ENCODE measurements at places on chromosomes 5 and 9.

- DNase-seq: no peak
Measured at GRCh38 chr5:665541-665955, 27.6 kb downstream of the TPPP start.

GRCh38 chr9:19533373-19533772 lies 124.6 kb downstream of the ACER2 start:
- DNase-seq: no peak

GRCh38 chr5:132423438-132423898 lies 54.0 kb downstream of the SLC22A5 start:
- no peak for DNase-seq

DNA sequence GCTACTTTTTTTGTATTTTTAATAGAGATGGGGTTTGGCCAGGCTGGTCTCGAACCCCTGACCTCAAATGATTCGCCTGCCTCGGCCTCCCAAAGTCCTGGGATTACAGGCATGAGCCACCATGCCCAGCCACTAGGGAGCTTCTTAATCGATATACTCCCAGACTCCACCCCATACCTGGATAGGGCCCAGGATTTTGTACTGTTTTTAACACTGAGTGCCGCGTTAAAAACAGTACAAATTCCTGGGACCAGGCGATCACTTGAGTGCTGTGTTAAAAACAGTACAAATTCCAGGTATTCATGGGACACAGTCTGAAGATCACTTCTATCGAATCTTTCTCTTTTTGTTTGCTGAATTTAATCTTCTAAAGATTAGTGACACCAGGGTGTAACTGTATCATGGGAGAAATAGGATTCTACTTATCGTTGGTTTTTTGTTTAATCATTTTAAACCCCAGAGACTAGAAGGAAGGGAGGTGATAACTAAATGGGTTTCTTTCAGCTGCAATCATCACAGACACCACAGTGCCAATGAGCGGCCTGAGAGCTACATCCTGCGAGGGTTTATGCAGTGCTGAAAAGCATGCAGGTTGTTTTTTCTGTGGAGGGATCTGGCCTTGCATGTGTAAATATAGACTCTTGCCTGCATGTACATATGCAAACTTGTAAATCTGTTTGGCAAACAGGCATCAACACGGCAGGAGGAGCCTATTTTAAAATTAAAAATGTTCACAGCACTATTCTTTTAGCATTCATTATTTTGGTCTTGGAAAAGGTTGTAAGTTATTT lies 303.8 kb upstream of the WWC1 start:
- no peak for DNase-seq

- no peak for DNase-seq
Measured at GRCh38 chr5:92800365-92800764, 780.7 kb downstream of the NR2F1-AS1 start.

DNA sequence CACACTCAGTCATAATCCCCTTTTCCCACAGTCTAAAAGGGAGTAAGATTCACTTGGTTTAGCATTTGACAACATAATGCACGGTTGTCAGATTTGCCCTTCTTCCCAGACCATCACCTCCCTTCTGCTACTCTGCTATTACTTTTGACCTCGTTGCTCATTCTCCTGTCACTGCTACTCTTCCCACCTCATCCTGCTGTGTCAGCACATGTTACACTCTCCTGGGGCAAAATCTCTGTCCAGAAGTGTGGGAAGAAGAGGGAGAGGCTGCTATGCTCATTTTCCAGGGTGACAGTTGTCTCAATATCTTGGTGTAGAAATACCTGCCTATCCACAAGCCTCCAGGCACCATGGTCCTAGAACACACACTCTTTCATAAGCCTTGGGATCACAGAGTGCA lies 449.9 kb upstream of the PIK3R1 start:
- DNase-seq: no peak

- peak; percentile 67 for DNase-seq
Measured at GRCh38 chr5:149628221-149628620, 46.9 kb downstream of the ARHGEF37 start.

GRCh38 chr9:75592586-75592985 lies 297.9 kb upstream of the PCSK5 start:
- no peak for DNase-seq

DNA sequence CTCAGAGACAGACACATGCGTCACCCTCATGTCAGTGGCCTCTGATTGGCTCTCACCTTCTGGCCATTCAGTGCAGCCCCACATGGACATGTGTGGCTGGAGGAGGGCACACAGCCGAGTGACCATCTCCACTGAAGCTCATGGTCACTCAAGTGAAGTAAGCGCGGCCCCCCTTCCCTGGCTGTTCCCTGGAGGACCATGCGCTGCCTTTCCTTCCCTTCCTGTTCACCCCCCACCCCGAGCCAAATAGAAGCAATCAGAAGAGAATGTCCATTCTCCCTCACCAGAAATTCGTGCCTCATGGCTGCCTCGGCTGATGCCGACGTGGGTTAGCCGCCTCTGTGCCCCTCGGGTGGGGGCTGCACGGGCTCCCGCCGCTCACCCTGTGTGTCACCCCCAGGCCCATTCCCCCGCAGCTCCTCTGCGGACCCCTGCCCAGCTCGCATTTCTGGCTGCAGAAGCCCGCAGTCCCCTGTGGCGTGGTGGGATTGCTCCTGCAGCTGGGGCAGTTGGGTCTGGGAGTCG lies 12.5 kb upstream of the COL5A1 start:
- DNase-seq: no peak

DNA sequence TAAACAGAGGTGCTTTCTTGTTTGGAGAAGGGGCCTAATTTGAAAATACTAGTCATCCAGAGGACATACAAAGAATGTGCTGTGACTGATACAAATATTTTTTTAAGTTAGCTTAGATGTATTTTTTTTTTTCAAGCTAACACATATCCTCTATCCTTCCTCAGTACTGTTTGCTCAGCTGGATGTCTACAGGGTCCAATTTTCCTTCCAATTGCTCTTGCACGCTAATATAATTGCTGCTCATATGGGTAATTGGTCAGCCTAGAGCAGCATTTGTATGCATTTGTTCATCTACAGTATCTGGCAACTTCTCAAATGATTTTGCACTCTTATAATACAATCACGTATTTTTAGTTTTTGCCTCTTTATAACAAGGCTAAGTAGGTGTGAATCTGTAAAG lies 84.7 kb downstream of the ZDHHC21 start:
- DNase-seq: no peak

DNA sequence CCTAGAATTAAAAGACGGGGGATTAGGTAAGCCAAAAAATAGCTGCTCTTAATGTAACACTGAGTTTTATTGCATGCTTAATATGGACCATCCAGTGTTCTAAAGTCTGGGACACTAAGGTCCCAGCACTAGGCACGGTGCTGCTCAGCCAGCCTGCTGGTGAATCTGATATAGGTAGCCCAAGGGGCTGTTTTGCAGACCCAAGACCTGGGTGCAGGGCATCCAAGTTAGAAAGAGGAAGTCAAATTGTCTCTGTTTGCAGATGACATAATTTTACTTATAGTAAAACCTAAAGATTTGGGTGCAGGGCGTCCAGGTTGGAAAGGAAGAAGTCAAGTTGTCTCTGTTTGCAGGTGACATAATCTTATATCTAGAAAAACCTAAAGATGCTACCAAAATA lies 17.8 kb downstream of the IFNA5 start:
- no peak for DNase-seq

DNA sequence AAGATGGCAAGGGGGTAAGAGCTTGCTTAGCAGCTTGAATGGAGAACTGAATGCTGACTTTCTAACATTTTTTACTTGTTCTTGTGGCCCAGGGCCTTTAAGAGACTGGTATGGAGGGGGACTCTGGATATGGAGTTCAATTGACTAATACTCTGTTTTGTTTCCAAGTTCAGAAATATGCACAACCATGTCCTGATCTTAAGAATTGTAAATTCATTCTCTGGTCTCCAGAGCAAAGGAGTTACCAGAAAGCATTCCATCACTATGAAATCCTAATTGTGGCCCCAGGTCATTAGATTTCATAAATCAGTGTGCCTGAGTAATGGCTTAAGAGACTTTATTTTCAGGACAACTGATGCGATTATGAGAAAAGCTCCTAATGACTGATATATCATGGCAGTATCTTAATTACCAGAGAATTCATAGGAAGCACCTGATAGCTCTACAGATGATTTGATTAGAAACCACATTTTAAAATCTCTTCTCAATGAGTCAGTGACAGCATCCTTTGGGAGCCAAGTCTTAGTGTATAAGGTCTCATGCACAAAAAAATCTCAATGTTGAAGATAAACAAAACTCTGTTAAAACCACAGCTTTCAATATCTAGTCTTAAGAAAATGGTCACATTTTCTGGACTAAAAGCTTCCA lies 613.6 kb upstream of the KLF4 start:
- DNase-seq: no peak

DNA sequence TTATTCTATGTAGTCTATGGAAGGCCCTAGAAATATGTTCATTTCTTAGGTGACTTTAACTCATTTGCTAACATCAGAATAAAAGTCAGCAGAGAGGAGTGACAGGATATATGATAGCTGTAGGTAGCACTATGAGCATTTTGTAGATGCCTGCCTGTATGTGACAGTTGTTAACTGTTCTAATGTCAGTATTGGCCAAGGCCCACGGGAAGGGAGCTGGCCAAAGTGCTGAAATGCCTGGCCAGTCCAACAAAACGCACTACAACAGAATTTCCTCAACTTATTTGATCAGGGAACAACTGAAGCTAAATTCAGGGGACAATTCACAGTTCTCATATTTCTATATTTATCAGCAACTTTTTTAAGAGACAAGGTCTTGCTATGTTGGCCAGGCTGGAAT lies 20.8 kb downstream of the SV2C start:
- DNase-seq: peak; percentile 42

- DNase-seq: peak; percentile 32
Measured at GRCh38 chr5:180832638-180833068, 28.4 kb downstream of the ZFP62 start.

DNA sequence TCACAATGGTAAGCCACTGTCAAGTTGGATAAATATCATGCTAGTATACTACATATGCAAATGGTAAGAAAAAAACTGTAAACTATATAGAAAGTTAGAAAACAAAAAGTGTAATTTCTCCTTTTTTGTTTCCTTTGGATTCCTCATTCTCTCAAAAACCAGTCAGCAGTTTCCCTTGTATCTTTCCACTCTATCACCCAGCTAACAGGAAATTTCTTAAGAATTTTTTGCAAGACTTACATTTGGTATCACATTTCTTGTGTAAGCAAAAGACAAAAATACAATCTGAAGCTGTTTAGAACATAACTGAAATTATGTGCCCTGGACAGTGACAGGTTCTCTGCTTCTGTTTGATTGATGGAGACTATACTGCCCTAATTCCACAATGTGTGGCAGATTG lies 25.2 kb upstream of the MSH3 start:
- DNase-seq: peak; percentile 48

DNA sequence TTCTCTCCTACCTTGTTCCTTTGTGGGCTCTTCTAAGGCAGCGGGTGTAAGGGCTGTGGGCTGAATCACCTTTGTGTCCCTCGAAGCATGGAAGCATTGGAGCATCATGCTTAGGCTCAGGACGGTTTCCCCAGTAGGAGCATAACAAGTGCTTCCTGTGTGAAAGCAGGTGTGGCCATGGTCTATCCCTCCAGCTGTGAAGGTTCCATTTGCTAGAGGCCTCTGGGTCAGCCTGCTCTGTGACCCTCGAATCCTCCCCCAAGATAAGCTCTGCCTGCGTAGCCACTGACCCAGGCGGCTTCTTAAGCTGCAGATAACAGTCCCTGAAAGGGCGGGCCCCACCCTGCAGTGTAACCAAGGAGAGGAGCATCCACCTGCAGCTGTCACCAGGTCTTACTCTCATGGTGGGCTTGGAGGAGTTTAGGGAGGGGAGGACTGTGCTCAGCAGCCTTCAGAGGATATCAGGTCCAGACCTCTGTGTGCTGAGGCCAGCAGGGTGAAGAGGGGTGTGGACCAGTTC lies 8.4 kb upstream of the NDST1 start:
- no peak for DNase-seq

DNA sequence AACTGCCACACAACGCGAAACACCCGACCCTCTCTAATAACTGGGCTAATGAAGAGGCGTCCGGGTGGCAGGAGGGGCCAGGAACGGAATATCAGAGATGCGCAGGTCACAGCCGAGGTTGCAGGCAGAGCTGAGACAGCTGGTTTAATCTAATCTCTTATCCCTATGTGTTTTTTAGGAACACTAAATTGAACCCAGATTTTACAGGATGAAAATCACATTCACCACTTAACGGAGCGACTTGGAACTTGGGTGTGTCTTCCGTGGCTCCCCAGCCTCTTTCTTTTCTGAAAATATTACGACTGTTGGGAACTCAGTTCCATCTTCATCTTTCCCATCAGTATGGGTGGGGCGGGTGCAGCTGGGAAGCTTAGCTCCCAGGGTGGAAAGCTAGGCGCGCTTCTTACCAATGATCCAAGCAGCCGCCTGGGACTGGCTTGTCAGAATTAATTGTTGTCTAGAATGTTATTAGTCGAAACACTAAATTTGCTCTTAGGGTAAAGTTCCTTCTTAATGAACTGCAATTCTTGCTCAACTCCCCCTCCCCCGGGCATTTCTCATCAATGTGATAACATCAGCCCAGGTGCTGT lies 92.5 kb downstream of the IRX2 start:
- no peak for DNase-seq

- DNase-seq: peak; percentile 19
Measured at GRCh38 chr9:83622433-83622938, 457 bp upstream of the IDNK start.

DNA sequence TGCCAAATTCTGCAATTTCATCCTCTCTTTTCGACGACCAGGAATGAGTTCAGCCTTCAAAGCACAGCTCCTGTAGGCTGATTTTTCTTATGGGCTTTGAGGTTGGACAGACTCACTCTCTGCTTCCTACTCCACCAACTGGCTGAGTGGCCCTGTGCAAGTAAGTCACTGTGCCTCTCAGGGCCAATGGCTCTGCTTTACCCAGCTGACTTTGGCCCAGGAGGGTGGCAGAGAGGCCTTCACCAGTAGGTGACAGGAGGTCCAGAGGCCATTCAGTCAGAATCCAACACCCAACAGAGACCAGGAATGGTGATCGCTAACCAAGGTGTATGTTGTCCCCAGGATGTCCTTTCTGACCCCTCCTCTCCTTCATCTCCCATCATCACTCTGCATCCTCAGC lies 49.5 kb upstream of the ALDH1B1 start:
- no peak for DNase-seq

DNA sequence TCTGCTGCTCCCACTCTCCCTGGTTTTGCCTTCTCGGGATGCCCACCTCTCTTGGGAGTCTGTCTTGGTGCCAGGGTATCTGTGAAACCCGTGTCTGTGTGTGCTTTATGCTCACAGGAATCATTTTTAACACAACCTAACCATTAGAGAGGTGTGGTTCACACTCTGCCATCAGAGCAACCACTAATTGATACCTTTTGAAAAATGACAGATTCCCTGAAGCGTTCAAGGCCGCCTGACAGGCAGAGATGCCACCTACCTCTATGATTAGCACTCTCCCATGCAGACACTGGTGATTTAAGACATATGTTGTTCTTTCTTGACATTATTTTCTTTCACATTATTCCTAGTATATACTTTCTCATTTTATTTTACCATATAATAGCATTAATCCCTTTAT lies 207.3 kb upstream of the SGCD start:
- DNase-seq: no peak

- no peak for DNase-seq
Measured at GRCh38 chr5:8805653-8806052, 740.2 kb downstream of the SEMA5A start.
